Suprapubic skin (tissue), 4 donors: ENCODE measurements at places on chromosomes 3 and 15. TPM values are rescaled to one million over a fixed set of nuclear protein-coding genes. Genes with fewer than 3 reads are reported as not detected.

- no peak for DNase-seq
Observed at GRCh38 chr3:26535151-26535550, 87.4 kb upstream of the LRRC3B start.

DNA sequence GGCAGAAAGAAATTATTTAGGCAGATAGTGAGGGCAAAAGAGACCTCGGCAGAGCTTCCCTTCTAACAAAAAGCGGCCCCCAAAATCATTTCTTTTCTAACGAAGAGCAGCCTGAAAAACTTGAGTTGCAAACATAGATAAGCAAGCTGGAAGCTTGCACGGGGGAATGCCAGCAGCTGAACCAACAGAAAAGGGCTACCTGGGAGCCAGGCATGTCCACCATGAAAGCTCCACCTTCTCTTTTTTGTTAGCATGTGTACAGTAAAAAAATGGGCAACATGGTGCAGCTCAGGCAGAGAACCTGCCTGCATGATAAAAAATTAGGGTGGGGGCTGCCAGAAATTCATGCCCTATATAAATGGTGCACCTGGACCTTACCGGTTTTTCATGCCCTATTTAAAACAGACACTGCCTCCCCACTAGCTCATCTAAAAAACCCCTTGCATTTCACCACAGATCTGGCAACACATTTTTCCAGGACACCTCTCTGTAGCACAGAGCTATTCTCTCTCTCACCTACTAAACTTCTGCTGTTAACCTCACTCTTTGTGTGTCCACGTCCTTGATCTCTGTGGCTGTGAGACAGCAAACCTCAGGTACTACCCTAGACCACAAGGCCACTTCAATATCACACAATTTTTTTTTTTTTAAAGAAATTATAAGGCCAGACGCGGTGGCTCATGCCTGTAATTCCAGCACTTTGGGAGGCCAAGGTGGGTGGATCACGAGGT lies 18.7 kb downstream of the SLC33A1 start:
- no peak for DNase-seq

- no peak for DNase-seq
Observed at GRCh38 chr3:124767264-124767663, 37.0 kb downstream of the UMPS start.

DNA sequence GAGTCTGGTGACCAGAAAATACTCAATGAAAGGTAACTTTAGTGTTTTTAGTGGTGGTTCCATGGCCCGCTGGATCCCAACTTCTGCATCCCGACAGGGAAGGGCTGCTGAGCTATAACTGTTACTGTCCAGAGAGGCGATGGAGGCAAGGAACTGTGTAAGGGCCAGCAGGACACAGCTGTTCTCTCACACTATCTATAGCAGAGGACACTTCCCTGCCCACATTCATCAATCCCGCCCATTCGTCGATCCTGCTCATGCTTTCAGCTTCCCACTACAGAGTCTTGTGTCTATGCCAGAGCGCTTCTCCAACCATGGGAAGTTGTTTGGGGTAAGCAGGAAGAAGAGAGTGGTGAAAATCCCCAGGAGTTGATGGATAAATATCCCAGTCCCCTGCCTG lies 8.4 kb downstream of the COLQ start:
- DNase-seq = no peak

ALPK3 gene
- total RNA-seq = 7.5 TPM

- no peak for DNase-seq
Observed at GRCh38 chr15:57302640-57303257, 73.6 kb upstream of the CGNL1 start.

THRB gene
- total RNA-seq = 24.6 TPM

DNA sequence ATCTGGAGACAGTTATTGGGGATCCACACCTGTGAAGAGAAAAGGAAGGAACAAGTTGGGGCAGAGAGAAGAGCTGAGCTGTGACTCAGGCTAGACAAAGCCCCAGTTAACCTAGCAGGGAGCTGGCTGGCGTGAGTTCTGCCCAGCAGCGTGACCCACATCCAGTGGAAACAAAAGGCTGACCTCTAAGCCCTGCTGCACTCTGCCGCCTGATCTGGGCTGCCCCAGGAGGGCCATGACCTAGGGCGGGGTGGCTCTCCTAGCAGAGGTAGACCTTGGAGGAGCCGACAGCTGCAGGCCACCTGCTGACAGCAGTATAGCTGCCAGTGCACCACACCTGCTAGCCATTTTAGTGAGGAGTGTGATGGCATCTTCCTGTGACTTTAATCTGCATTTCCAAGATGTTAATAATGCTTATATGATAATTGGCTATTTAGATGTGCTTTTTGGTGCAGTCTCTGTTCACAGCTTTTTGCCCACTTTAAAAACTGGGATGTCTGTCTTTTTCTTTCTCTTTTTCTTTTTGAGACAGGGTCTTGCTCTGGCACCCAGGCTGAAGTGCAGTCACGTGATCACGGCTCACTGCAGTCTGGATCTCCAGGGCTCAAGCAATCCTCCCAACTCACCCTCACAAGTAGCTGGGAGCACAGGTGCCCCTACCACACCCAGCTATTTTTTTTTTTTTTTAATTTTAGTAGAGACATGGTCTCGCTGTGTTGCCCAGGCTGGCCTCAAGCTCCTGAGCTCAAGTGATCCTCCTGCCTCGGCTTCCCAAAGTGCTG lies 78.1 kb downstream of the LSM3 start:
- DNase-seq = no peak

CRYGS gene
- total RNA-seq = 4.5 TPM

DNA sequence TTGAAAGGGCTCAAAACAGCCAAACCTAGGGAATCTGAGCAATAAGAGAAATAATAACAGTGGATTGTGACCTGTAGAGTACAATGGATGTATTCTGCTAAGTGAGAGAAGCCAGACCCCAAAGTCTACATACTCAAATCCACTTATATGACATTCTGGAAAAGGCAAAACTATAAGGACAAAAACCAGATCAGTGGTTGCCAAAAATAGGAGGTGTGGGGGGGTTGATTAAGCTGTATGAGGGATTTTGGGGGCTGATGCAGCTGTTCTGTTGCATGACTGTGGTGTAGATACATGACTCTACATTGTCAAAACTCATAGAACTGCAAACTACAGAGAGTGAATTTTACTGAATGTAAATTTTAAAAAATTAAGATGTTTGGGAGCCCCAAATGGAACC lies 20.1 kb upstream of the CGNL1 start:
- DNase-seq = no peak

DNA sequence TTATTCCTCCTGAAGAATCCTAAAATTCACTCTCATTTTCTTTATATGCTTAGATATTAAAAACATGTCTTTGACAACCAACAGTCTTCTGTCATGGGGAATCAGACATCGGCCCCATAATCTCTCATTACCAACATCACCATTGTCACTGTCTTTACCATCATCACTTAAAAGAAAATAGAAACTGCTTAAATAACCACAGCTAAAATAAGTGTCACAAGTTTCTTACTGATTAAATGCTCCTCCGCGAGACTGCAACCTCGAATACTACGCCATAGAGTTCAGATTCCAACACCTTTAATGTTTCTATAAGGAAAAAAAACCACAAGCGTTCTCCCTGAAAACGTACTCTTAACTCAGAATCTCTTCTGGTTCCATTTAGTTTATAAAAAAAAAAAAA lies 977.5 kb upstream of the CFAP20DC start:
- DNase-seq = no peak

DNA sequence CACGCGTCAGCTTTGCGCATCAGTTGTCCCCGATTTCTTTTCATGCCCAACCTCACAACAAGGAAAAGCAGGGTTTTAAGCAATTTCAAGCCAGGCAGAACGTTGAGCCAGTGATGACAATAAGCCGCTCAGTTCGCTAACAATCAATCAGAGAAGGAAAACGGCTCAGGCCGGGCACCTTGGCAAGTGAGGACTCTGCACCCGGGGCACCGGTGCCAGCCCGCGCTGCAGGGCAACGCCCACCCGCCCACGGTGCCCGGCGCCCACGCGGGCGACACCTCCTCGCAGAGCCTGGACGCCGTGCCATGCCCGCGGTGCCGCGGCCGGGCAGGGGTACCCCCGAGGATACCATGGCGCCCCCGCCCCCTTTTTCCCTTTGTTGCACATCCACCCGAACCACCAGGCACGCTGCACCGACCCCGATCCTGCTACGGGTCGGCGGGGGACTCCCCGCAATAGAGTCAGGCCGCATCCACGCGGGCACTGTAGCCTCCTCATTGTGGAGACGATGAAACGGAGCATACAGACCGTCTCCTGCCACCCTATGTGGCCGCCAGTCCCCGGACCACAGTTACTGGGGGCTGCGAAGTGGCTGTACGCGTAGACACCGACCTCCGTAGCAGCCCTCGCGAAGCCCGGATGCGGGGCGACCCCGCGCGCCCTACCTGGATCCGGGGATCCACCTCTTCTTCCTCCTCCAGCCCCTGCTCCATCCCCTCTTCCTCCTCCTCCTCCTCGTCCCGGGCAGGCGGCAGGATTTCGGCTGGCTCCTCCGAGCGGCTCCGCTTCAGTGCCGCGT lies 581 bp downstream of the SH3BP5 start:
- no peak for DNase-seq

DNA sequence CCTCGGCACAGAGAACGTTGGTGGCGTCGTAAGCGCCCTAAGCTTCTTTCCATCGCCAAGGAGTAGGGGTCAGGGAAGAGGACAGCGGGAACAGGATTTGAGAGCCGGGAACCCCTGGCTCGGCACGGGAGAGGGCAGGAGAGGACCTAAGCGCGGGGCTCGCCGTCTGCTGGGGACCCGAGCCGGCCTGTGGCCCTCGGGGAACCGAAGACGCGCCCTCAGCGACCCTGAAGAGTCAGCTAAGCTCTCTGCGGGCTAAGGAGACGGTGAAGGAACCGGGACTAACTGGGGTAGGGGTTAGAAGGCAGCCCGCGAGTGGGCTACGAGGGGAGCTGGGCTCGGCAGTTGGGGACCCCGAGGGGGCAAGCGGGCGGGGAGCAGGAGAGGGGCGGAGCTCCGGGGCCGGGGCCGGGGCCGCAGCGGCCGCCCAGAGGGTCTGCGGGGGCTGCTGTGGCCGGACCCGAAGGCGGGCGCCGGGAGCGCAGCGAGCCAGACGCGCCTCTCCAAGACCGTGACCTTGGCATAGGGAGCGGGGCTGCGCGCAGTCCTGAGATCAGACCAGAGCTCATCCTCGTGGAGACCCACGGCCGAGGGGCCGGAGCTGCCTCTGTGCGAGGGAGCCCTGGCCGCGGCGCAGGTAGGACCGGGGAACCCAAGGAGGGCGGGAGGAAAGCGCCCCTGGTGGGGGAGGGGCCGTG lies 574 bp downstream of the CASR start:
- no peak for DNase-seq

MEIS2 gene
- 18.5 TPM for total RNA-seq

TRIM59 gene
- total RNA-seq = 6.1 TPM

CORO2B gene
- total RNA-seq = 2.0 TPM

DNA sequence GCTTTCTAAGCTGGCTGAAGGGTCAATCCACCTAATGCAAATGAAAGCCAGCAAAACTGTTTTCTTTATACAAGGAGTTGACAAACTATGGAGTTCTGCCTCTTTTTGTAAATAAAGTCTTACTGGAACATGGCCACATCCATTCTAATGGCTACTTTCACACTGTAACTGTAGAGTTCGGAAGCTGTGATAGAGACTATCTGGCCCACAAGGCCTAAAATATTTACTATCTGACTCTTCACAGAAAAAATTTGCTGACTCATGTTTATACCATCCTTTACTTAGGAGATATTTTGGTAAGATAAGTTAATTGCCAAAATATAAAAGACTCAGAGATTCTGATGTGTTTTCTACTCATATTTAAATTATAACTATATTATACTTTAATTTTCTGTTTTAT lies 93.7 kb upstream of the GK5 start:
- DNase-seq = no peak

- no peak for DNase-seq
Observed at GRCh38 chr3:129161860-129162271, 1.0 kb upstream of the ISY1 start.

GRCh38 chr15:40463886-40464545 lies 6.8 kb upstream of the CHST14 start:
- no peak for DNase-seq

- no peak for DNase-seq
Observed at GRCh38 chr15:34726406-34727100, 28.2 kb downstream of the GJD2 start.

- no peak for DNase-seq
Observed at GRCh38 chr15:22903961-22904534, 65.6 kb downstream of the NIPA2 start.

GRCh38 chr3:143170676-143171075 lies 51.1 kb downstream of the CHST2 start:
- DNase-seq = no peak

DNA sequence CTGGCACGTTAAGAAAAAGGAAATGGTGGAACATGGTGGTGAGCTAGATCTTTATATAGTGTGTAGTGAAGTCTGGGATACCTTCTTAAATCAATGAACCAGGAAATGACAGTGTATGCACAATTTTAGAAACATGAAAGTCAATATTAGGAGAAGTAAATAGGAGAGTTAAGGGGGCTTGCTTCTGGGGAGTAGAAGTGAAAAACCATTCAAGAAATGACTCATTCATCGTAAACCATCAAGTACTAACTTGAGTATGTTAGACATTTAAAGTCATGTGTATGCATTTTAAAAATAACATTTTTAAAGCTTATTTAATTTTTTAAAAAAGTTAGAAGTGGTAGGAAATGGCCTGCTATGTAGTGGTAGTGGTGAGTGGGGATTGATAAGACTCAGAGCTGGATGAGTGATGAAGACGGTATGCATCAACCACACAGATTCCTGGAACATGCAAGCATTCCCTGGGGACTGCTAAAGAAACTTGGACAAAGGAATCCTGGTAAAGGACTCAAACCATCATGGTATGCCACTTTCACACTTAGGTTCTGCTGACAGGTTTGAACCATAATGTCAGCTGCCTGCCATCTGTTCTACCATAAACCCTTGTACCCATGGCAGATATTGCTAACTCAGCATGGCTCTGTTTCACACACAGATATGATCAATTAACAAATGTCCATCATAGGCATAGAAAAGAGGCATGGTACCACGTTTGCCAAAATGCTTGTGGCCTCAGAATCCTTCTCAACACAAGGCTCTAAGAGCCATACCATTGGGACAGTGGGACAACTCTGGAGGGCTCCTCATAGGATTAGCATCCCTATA lies 28.9 kb upstream of the MITF start:
- no peak for DNase-seq

GRCh38 chr3:15815696-15816095 lies 17.9 kb upstream of the ANKRD28 start:
- DNase-seq = no peak

DUOX2 gene
- 32.6 TPM for total RNA-seq

DTWD1 gene
- total RNA-seq = 40.6 TPM

CTXN2 gene
- not detected for total RNA-seq
